Activated B cell treated with CpG ODN at 0.5 μM for 24 hours (primary cell): ENCODE measurements at places on chromosomes 1 and 21.

GRCh38 chr1:233668725-233669294, 54.9 kb downstream of the KCNK1 start:
- no peak for DNase-seq

DNA sequence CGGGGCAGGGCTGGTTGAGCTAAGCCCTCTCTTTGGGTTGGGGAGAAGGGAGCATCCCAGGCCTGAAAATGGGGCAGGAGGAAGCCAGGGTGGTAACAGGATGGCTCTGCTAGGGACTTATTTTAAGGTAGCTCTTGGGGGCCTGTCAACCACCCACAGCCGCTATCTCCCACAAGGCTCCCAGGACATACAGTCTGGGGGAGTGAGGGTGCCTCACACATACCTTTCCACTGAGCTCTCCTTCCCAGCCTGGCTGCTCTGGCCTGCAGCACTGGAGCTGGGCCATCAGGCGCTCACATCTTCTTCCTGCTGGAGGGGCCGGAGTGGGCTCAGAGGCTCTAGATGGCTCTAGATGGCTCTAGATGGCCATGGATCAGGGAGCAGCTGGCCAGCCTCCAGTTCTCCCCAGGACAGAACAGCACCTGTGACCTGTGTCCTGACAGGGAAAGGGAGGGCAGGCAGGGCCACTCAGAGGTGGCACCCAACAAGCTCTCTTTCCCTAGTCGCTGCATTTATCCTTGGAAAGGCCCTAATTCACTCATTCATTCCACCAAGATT, 11.0 kb upstream of the NPPB start:
- DNase-seq = no peak

DNA sequence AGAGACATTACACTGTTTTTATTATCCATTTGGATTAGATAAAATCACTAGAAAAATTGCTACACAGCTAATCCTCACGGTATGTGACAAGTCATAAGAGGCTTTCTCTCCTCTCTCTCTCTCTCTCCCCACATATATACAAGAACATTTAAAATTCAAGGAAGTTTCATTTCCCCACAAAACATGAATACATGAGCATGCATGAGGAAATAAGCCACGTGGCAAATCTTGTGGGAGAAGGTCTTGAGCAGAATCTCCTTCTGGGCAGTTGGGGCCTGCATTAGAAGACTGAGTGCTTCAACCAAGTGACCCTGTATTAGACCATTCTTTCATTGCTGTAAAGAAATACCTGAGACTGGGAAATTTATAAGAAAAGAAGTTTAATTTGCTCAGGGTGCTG, 1313.1 kb downstream of the MRPL39 start:
- no peak for DNase-seq

DNA sequence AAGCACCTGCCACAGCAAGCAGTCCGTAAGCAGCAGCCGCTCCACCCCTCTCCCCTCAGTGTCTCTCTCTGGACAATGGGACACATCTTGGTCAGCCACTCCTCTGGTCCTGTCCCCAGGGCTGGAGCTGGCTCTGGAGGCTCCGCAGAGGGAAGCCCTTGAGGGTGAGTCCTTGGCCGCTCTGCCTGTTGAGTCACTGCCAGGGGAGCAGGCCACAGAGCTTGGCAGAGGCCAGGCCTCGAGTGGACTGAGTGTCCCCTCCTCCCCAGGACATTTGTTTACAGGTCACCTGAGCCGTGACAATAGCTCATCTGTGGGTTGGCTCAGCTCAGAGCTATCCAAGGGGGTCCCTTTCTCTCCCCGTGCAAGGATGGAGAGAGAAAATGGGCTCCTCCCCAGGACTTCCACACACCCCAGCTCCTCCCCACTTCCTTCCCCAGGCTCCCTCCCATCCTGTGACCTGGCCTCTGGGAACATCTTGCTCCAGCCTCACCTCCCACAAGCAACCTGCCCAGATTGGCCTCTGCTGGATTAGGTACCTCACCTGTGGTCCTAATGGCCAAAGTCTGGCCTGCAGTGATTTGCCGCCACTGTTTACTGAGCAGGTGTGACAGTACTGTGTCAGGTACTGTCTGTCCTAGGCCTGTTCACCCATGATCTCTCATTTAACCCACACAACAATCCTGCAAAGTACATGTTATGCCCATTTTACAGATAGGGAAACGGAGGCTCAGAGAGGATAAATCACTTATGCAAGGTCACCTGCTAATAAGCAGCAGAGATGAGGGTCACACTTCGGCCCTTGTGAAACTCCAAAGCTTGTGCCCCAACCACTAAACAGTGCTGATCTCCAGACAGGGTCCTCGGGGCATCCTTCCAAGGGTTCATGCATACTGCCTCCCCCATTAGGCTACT, 4.8 kb downstream of the FAM131C start:
- DNase-seq = no peak

GRCh38 chr1:232473324-232473723, 156.6 kb downstream of the SIPA1L2 start:
- no peak for DNase-seq
